ENCODE measurements at places on chromosomes 6 and 20. TPM values are rescaled to one million over a fixed set of nuclear protein-coding genes. Genes with fewer than 3 reads are reported as not detected.

DNA sequence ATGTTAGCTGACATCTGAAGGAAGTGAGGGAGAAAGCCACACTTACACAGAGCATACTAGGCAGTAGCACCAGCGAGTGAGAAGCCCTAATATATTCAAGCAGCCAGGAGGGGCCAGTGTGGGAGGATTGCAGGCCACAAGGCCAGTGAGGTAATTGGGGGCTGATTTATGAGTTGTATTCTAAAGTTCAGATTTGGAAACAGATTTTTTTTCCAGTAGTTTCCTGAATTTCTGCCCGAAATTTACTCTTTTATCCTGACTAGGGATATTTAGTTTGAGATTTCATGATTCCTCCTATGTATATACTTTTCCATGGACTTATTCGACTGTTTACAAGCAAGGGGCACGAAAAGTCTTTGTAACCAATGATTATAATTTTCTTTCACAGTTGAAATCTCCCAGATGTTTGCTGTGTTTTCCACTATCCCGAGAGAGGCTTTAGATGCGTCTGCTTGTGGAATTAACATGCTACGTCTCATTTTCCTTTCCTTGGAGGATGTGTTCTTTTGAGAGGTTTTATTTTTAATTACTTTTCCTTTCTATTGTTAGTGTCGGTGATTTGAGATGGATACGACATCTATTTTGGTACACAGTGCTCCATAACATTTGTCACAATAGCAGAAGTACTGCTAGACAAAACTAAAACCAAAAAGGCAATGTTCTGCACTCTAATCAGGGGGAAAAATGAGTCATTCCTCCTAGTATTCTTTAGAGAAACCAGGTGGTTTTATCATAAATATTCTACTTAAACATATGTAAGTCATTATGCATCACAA is 356.3 kb upstream of the HSF2 start:
- DNase-seq = no peak

- no peak for DNase-seq
These were observed 876.7 kb downstream of the HACE1 start for GRCh38 chr6:103983011-103983410.

DNA sequence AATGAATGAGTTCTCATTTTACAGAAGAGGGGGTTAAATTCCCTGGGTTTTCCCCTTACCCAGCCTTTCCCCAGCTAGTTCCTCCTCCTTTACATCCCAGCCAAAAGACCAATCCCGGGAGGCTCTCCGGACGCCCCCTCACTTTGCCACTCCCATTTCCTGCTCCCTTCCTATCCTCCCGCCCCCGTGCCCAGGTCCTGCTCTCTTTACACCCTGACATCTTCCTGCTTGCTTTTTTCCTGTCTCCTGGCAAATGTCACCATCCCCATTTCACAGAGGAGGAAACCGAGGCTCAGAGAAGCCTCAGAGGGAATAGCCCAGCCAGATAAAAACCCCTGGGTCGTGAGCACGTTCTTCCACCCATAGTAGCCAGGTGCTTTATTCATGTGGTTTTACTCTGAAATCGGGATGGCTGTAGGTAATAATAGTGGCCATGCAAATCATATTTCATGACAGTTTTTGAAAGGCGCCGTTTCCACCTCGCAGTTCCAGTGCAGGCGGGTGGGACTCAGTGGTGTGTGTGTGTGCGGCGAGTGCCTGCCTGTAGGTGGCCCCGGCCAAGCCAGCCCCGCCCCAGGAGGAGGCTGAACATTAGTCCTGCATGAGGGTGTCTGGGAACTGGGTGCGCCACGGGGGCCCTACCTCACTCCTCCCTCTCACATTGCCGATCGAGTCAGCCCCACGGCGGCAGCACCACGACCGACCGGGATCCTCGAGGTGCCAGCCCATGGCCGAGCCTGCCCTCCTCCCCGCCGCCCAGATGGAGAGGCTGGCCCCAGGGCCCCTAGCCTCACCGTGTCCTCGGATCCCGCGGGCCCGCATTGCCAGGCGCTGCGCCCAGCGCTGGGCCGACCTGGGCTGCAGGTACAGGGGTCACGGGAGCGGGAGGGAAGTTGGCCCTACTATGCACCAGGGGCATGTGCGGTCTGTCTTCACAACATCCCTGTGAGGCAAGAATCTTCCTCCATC is at the start of gene ARHGAP40:
TSS of gene ARHGAP40 (plus strand) at position 594 of the 969 bp plus-strand sequence.
- no peak for DNase-seq

DNA sequence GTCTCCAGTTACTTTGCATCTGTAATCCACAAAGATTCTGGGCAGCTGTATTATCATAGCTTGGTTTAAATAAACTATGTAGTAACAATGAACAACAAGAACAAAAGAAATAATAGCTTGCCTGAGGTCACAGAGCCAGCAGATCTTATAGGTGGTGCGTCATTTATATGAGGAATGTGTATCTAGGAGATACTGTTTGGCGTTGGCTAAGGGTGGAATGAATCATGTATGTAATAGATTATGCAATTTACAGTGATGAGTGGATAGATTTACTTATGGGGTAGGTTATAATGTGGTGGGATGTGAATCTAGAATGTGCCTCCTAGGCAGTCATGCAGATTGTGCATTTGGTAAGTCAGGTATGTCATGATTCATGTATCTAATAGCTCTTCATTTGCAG is 42.8 kb downstream of the HNF4A start:
- DNase-seq = no peak

Gene WFDC11
- not detected for total RNA-seq

Gene LY6G6D
- total RNA-seq = not detected

Gene SAPCD1
- total RNA-seq = 9.8 TPM
